ENCODE measurements at places on chromosomes 2 and 18. TPM values are rescaled to one million over a fixed set of nuclear protein-coding genes. Genes with fewer than 3 reads are reported as not detected.

KATNAL2 gene
- polyA plus RNA-seq: 0.08 TPM

CRYBA2 gene
- not detected for polyA plus RNA-seq

DNA sequence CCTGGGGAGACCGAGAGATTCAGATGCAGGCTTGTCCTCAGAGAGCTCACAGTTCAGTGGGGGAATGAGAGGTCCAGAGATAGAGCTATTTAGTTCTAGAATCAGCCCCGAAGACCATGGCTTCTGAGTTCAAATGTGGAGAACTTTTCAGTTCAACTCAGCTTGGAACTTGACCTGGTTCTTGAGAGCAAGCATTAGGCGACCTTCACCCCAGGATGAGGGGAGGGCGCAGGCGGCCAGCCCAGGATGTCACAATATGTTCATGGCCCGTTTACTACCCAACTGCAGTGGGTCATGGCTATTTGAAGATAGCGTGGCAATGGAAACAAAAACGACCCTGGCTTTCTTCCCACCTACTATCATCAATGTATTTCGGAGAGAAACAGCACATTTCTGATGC lies 33.8 kb downstream of the DCDC2C start:
- no peak overlapping the region for H3K4me3 ChIP-seq
- no peak overlapping the region for H3K27ac ChIP-seq
- no peaks in the 10 kb centered on the region for H3K27me3 ChIP-seq
- no peaks in the 10 kb centered on the region for H3K36me3 ChIP-seq

DNA sequence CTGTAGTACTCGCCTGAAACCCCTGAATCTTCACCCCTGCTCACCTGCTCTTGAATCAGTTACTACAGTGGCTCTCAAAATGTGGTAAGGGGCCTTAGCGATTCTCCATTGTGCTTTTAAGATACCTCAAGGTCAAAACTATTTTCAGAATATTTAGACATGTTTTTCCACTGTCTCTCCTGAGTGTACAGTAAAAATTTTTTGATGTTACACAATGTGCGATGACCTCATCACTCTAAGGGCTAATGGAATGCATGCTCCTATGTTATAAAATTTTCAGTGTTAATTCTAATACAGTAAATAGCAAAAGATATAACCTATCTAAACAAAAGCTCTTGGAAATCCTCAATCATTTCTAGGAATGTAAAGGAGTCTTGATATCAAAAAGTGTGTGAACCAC lies 336.9 kb upstream of the PKDCC start:
- H3K4me3 ChIP-seq: no peak overlapping the region
- no peaks in the 10 kb centered on the region for H3K36me3 ChIP-seq
- H3K27me3 ChIP-seq: peaks cover 2% of the 10 kb centered on the region

GRCh38 chr18:57131101-57131500 lies 15.8 kb upstream of the BOD1L2 start:
- H3K36me3 ChIP-seq: no peaks in the 10 kb centered on the region
- peaks cover 5% of the 10 kb centered on the region for H3K27me3 ChIP-seq
- DNase-seq: no peak
- no peak overlapping the region for H3K4me3 ChIP-seq
- H3K27ac ChIP-seq: no peak overlapping the region

DNA sequence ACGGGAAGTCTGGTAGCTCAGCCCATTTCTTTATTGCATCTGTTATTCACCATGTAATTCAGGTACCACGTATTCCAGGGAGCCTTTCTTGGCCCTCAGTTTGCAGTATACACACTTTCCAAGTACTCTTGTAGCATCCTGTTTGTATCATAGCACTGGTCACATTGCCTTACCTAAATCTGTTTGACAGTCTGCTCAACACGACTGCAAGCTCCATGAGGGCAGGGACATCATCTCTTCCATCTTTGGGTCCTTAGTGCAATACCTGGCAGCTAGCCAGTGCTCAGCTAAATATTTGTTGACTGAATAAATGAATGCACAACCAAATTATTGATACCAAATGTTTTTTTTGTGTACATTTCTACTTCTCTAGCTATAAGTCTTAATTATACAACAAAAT lies 11.2 kb upstream of the IL18R1 start:
- H3K36me3 ChIP-seq: no peaks in the 10 kb centered on the region
- H3K27ac ChIP-seq: no peak overlapping the region
- H3K4me1 ChIP-seq: no peaks in the 10 kb centered on the region
- no peak for DNase-seq
- no peak overlapping the region for H3K4me3 ChIP-seq
- no peaks in the 10 kb centered on the region for H3K27me3 ChIP-seq
